ENCODE measurements at places on chromosomes 13 and 19.

- peak; percentile 23 for DNase-seq
Observed at GRCh38 chr13:39616087-39616694, 13.2 kb upstream of the LHFPL6 start.

GRCh38 chr19:46890423-46891170, 29.8 kb downstream of the ARHGAP35 start:
- no peak for DNase-seq

DNA sequence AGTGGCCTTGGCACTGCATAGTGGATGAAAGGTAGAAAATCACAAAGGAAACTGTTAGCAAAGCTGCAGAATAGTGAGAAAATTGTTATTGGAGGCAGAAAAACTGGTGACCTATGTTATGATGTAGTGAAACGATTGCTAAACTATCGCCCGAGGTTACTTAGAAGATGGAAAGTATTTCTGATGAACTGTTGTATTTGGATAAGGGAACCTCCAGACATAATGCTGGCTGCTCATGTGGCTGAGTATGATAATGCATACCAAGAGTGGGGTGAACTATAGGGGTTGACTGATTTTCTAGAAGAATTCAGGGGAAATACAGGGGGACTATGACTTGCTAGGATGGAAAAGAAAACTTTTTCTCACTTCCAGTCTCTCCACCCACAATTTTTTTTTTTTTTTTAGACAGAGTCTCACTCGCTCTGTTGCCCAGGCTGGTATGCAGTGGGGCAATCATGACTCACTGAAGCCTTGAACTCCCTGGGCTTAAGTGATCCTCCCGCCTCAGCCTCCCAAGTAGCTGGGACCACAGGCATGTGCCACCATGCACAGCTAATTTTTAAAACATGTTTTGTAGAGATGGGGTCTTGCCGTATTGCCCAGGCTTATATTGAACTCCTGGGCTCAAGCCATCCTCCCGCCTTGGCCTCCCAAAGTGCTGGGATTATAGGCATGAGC, 4.4 kb upstream of the EID2 start:
- no peak for DNase-seq

DNA sequence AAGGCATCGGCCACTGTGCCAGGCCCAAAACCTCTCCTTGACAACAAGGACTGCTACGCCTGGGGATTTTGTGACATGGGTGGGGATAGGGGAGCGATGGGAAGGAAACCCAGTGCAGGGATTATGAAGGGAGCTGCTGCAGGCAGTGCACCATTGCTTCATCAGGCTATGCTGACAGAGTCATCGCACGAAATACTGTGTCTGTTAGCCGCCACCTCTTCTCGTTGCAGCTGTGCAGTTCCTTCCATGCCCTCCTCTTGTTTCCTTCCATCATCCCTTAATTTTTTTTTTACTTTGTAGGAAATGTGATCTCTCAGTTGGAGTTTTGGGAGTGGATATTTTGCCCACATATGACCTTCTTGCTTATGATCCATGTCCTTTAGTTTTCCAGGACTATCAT, 178.7 kb downstream of the RFC3 start:
- DNase-seq: no peak

DNA sequence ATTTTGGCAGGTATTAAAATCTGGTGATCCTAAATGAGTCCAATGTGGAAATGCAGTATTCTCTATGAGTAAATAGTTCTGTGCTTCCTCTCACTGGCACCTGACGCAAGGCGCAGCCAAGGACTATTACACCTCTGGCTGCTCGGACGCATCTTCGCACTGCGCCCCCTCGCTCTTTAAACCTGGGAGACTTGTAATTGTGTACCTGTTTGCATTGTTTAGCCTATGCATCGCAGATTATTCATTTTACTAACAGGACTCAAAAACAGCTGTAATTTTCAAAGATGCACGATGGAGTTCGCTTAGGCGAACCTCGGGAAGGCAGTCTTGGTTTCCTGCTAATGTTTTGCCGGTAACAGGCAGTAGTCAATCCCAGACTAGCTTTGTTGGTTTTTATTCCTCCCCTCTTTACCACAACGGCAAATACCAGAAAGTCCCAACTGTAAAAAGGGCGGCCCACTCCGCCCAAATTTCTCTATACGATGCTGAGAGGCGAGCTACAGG, 113.2 kb downstream of the KCNRG start:
- DNase-seq: no peak

- no peak for DNase-seq
Observed at GRCh38 chr19:28555317-28555716, 657.6 kb downstream of the UQCRFS1 start.

- DNase-seq: no peak
Observed at GRCh38 chr19:40419066-40419612, 6.0 kb upstream of the PRX start.

DNA sequence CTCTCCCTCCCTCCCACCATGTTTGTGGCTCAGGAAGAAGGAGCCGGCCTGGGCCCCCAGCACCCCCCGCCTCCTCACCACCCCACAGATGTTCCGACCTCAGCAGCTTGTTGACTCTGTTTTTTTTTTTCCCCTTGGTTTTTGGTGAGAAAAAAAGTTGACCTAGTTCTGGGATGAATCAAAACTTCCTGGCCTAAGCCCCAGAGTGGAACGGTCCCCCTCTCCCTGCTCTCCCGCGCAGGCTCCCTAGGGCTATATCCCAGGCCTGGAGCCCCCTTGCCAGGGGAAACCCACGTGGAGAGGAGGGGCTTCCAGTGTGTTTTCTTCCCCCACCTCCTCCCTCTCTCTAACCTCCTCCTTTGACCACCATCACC, 4.0 kb downstream of the COL5A3 start:
- DNase-seq: no peak

GRCh38 chr13:91740756-91741155, 342.3 kb downstream of the GPC5 start:
- DNase-seq: no peak

DNA sequence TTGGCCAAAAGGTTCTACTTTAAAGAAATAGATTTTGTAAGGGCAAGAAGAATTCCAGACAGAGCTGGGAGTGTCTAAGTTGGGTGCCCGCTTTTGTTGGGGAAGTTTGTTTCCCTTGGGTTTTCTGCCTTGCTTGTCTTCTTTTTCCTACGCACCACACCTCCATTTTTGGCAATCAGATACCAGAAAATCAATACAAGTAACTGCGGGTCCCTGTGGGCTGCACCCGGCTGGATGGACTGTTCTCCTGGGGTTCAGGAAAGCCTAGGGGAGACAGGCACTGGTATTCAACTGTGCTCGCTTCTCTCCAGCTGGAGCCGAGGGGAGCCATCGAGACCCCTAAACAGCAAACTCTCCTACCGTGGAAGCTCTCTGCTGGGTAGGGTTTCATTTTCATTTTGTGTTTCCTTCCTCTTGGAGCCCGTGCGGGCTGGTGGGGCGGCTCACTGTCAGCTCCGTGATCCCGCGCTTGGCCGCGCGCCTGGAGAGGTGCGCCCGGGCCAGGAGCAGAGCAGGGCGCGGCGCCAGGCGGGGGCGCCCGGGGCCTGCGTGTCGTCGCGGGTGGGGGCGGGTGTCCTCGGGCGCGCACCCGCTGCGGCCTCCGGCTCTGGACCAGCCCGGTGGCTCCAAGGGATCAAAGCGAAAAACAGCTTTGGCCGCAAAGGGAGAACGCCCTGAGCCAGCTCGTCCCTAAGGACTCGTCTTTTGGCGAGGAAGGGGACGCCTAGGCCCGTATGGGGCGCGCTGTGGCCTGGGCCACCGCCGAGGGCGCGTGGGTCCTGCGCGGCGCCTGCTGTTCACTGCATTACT, 347.2 kb downstream of the ZNF536 start:
- no peak for DNase-seq

DNA sequence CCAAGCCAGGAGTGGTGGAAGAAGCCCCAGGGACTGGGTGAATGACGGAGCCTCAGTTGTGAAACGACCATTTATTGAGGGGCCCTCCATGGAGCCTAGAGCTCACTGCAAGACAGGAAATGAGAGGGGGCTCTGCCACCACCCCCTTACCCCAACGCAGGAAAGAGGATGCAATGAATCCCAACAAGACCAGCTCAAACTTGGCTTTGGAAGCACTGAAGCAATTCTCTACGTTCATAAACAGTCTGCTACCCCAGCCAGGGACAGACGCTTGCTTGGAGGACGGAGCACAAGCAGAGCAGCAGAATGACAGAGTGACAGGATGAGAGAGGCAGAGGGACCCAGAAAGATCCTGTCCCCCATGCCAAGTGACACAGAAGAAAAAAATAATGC, 1.0 kb downstream of the PRKACA start:
- DNase-seq: no peak

DNA sequence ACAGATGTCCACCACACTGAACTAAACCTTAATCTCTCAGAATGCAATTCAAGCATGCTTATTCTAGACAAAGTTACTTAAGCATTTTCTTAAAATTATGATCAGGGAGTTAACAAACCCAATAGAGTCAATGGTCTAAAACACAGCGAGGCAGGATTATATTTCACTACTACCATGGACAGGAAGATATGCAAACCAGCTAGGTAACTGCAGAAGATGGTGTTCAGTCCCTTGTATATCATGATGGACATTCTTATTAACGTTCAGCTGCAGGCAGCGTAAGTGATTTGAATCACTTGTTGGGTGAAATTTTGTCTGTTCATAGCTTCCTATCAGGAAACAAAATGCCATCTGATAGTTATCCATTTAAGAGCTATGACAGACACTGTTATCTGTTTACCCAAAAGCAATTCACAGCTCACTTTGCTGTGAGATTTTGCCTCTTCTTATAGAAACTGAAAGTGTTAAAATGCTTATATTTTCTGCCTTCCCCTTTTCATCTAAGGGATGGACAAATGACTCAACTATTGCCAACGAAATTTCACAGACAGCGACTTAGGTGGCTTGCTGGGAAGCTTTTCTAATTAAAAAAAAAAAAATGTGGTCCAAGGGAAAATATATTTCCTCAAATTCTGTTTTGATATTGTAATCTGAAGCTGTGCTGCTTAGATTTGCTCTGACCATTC, 591.9 kb downstream of the DACH1 start:
- DNase-seq: no peak

DNA sequence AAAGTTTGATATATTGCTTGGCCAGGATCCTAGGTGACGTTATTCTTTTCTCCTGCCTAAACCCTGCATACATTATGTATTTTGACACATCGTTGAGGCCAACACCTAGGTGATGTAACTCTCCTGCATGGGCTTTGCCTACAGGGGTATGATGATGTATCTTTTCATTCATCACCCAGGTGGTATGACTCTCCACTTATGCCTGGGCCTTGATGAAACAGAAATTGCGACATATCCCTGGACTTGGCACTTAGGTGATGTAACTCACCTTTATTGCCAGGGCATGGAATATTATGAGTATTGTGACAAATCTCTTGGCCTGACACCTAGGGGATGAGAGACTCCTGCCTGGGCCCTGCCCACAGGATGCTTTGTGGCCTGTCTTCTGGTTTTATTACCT, 18.5 kb upstream of the ZNF681 start:
- no peak for DNase-seq

DNA sequence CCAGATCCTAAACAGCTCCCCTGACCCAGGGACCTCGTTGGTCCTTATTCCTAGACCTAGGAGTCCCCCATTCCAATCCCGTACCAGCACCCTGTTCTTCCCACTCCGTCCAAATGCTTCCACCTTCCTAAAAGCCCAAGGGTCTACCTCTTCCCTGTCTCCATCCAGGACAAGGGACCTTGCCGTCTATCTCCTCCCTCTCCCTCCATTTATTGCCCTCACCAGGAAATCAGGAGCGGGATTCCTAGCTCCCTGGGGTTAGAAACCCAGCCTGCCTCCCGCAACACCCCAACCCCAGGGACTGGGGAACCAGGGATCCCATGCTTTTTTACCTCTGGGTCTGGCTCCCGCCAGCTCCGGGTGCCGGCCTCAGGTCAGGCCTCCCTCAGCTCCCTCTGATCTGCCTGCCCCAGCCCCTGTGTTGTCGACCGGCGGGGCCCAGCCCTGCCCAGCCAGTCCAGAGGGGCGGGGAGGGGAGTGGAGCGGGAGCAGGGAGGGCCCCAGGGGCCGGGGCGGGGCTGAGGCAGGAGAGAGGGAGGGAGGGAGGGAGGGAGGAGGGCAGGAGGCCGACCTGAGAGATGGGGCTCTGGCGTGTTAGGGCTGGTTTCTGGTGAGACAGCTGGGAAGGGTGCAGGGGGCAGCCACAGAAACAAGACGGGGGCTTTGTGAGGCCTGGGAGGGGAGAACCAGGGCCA, at the start of gene B3GNT8:
Gene B3GNT8, minus strand, starts transcription at position 423 of the 695 bp plus-strand sequence. CDS start 596 bp downstream, outside the sequence.
- no peak for DNase-seq

DNA sequence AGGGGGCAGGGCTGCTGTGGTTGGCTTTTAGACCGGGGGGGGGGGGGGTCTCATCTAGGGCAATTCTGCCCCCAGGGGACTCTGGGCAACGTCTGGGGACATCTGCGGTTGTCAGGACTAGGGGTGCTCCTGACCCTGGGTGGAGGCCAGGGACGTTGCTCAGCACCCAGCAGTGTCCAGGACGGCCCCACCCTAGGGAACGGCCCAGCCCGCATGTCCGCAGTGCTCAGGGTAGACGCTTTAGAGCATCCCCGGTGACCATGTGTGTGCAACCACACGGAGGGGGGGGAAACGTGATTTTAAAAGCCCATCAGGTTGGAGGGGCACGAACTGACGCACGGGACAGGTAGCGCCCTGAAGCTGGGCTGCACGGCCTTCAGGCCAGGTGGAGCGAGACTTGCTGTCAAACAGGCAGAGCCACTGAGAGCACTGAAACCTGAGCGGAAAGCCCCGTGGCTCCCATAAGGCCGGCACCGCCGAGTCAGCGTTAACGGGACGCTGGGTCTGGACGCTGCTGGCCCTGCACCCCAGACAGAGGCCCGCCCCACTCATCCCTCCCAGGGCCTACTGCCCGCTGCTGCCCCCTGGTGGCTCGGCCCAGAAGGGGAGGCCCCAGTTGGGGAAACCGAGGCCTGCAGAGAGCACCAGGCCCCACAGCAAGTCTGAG, 8.3 kb downstream of the CACTIN start:
- no peak for DNase-seq

- no peak for DNase-seq
Observed at GRCh38 chr13:53460796-53461195, 432.2 kb downstream of the OLFM4 start.

DNA sequence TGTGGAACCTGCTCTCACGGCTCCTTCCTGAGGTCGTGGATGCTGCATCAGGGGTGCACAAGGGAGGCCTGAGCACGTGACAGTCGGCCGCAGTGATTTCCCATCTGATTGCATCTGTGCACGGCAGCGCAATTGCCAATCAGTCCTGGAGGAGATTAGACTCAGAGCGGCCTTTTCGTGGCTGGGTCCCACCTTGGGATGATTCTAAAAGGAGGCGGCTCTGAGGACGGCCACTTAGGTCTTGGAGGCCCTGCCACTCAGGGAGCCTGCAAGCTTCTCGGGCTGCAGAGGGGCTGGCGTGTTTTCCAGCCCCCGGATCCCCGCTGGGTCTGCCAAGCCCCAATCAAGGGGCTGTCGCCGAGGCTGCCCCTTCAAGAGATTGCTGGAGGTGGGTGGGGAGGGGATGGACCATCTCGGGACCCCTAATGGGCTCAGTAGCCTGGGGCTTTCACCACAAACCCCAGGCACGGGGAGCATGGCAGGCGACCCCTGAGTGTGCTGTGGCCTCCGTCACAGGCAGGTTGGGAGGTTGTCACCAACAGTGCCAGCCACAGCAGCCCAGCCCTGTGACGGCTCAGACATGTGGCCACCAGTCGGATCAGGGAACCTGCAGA, 51.6 kb downstream of the SOX1 start:
- DNase-seq: no peak

GRCh38 chr13:112967686-112968379, 1.2 kb upstream of the MCF2L start:
- DNase-seq: no peak

Data from NCI-H2081 treated with DMSO at 0.1 percent for 48 hours (cell line).